ENCODE measurements at places on chromosomes 2 and 18. TPM values are rescaled to one million over a fixed set of nuclear protein-coding genes. Genes with fewer than 3 reads are reported as not detected.

CCDC121 gene
- total RNA-seq, result 2.9 TPM

EVX2 gene
- not detected for total RNA-seq

PECR gene
- total RNA-seq, result 16.0 TPM

SLC5A7 gene
- not detected for total RNA-seq

GNAL gene
- 3.3 TPM for total RNA-seq

SFTPB gene
- total RNA-seq, result not detected

ZFAND2B gene
- 39.4 TPM for total RNA-seq

SLC35F6 gene
- total RNA-seq, result 39.1 TPM

TRAPPC12 gene
- total RNA-seq, result 77.6 TPM

GALNT14 gene
- total RNA-seq, result 3.1 TPM

AGXT gene
- total RNA-seq, result not detected

INPP5D gene
- total RNA-seq, result 0.74 TPM

OR6B2 gene
- not detected for total RNA-seq

RAB6D gene
- total RNA-seq, result not detected

HRH4 gene
- 0.18 TPM for total RNA-seq

ECEL1 gene
- not detected for total RNA-seq

VSNL1 gene
- not detected for total RNA-seq

CPSF3 gene
- total RNA-seq, result 52.0 TPM

BCL2L11 gene
- 12.4 TPM for total RNA-seq

KLHL14 gene
- not detected for total RNA-seq

FHL2 gene
- total RNA-seq, result 109 TPM

DCDC2C gene
- total RNA-seq, result not detected

IL1RN gene
- 5.0 TPM for total RNA-seq

CPLX4 gene
- total RNA-seq, result not detected

TM4SF20 gene
- not detected for total RNA-seq

ASNSD1 gene
- 14.8 TPM for total RNA-seq

SULT1C4 gene
- total RNA-seq, result not detected

AKAIN1 gene
- not detected for total RNA-seq

TMEM178A gene
- total RNA-seq, result 2.9 TPM

CTIF gene
- 17.0 TPM for total RNA-seq

AQP12B gene
- total RNA-seq, result not detected

TIA1 gene
- 104 TPM for total RNA-seq

DLGAP1 gene
- total RNA-seq, result not detected

HDHD2 gene
- total RNA-seq, result 22.8 TPM

TMEM198 gene
- 5.8 TPM for total RNA-seq

ABCG8 gene
- not detected for total RNA-seq

EFEMP1 gene
- 86.3 TPM for total RNA-seq

DTNA gene
- not detected for total RNA-seq

CFC1 gene
- total RNA-seq, result not detected

FAM110C gene
- 21.1 TPM for total RNA-seq

SCYGR7 gene
- total RNA-seq, result not detected

CKAP2L gene
- total RNA-seq, result 17.7 TPM

LRP1B gene
- total RNA-seq, result 1.7 TPM

ELMOD3 gene
- 18.1 TPM for total RNA-seq

LBX2 gene
- 0.76 TPM for total RNA-seq

POTEI gene
- not detected for total RNA-seq
